ENCODE measurements at places on chromosomes 16 and 17. TPM values are rescaled to one million over a fixed set of nuclear protein-coding genes. Genes with fewer than 3 reads are reported as not detected.

The CLEC19A gene
- not detected for total RNA-seq

The SKAP1 gene
- 12.4 TPM for total RNA-seq

The PLEKHM1 gene
- 32.8 TPM for total RNA-seq

The TNFRSF13B gene
- total RNA-seq = not detected

The TBC1D3H gene
- not detected for total RNA-seq

The PARD6A gene
- 5.6 TPM for total RNA-seq

The ALDOA gene
- total RNA-seq = 2,423 TPM

The PLCD3 gene
- 197 TPM for total RNA-seq

The C1QTNF8 gene
- 0.27 TPM for total RNA-seq

The KRT39 gene
- total RNA-seq = not detected

DNA sequence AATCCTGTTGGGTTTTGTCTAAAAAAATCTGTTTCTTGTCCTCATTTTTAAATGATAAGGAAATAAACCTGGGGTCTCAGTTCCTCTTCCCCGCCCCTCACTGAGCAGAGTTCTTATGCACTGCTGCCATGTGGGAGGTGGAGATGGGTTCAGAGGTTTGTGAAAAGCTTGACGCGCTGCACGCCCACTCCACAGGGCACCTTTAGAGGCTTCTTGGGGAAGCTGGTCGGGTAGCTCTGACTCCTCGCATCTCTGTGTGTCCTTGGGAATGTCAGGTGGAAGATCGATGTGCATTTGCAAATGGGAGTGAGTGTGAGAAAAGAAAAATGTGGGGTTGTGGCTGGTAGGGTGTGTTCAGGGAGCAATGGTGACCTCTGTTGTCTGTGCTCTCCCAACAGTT is 4.7 kb upstream of the ZNHIT3 start:
- H3K36me3 ChIP-seq = no peaks in the 10 kb centered on the region
- H3K4me3 ChIP-seq = no peak overlapping the region
- DNase-seq = no peak
- H3K27me3 ChIP-seq = peaks cover 5% of the 10 kb centered on the region

DNA sequence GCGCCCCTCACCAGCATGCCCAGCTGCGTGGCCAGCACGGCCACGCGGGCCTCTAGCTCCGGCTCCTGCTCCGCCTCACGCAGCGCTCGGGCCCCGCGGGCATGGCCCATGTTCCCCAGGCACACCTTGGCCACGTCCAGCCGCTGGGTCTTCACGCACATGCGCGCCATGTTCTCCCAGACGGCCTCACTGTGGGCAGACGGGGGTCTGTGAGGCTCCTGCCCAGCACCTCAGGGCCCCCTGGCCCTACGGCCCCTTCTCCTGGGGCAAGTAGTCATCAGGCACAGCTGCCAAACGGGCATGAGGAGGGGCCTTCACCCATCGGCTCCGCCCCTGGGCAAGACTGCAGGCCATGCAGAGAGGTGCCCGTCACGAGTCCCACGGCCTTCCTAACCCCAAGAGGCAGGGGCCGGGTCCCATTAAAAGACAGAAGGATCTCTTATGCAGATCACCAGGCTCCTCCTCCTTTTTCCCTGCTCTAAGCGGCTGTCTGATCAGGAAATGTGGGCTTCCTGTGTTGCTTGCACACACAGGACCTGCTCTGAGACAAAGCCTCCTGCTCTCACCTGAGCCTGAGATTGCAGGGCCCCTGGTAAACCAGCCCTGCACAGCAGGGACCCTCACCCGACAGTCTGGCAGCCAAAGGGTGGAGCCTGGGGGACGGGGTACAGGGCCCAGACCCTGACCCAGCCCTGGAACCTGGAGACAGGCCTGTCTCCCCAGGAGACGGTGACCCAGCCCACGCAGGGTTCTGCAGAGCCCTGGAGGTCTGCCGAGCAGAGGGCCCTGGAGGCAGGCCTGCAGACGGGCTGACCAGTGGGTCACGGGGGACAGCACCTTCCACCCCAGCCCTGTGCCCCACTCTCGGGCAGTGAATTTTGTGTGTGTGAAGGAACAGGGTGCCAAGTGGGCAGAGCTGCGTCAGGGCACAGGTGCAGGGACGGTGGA is 6.6 kb upstream of the TMEM204 start:
- H3K36me3 ChIP-seq = no peaks in the 10 kb centered on the region
- H3K27me3 ChIP-seq = no peaks in the 10 kb centered on the region
- H3K4me1 ChIP-seq = no peaks in the 10 kb centered on the region
- no peak overlapping the region for H3K27ac ChIP-seq
- H3K4me3 ChIP-seq = no peak overlapping the region

DNA sequence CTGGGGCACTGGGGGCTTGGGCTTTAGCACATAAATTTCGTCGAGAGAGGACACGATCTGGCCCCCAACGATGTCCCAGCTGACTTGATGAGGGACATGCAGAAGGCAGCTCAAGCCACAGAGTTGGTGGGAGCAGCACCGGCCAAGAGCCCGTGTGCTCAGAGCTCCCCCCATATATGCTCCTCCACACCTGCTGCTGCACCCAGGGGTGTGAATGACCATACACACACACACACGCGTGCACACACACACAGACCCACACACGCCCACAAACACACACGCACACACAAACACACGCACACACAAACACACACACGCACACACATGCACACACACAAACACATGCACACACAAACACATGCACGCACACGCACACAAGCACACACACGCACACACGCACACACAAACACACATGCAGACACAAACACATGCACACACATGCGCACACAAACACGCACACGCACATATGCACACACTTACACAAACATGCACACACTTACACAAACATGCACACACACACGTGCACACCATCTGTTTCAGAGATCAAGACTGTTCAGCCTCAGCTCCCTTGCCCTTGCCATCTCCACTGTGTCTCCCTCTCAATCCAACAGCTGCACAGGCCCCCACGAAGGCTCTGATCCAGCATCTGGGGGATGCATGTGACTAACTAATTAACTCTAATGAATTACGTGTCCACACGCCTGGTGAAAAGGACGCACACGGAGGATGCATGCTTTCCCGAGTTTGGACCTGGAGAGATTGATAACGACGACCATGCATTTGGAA is 85.6 kb upstream of the TNRC6C start:
- H3K4me1 ChIP-seq = peaks cover 18% of the 10 kb centered on the region
- H3K36me3 ChIP-seq = no peaks in the 10 kb centered on the region
- no peak for DNase-seq
- H3K4me3 ChIP-seq = no peak overlapping the region

DNA sequence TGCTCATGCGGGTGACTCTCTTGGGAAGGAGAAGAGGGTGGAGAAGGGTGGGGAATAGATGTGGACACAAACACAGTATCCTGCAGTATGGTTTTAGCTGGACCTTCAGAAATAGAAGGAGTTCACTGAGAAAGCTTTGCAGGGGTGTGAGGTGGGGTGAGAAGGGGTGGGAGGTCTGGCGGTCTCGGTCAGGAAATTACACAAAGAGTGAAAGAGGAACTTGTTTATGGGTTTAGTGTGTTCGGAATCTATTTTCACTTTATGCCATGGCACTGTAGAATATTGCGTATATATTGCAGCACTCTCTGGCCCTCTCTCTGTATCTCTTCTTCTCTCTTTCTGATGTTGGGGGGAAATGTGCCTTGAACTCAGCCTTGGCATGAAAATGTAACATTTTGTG is 148.2 kb upstream of the GOT2 start:
- no peak overlapping the region for H3K4me3 ChIP-seq
- H3K27me3 ChIP-seq = no peaks in the 10 kb centered on the region
- H3K36me3 ChIP-seq = no peaks in the 10 kb centered on the region
- no peak for DNase-seq

GRCh38 chr16:84383106-84383505 is 14.8 kb downstream of the ATP2C2 start:
- no peak for DNase-seq
- H3K27ac ChIP-seq = no peak overlapping the region

DNA sequence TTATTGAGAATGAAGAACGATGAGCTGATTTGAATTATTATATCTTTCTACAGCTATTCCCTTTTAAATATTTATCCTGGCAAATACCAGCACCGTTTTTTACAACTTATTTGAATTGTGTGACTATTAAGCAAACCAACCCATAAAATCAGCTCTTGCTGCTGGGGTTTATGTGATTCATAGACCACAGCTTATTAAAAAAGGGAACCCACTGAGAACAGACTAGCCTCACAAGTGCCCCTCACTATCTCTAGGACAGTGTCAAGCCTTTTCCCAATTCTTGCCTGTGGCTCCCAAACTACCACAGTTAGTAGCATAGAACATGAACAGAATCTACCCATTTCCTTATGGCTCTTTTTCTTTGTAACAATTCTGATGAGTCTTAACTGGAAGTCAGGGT is 6.1 kb upstream of the LIG3 start:
- DNase-seq = no peak
- no peak overlapping the region for H3K4me3 ChIP-seq

DNA sequence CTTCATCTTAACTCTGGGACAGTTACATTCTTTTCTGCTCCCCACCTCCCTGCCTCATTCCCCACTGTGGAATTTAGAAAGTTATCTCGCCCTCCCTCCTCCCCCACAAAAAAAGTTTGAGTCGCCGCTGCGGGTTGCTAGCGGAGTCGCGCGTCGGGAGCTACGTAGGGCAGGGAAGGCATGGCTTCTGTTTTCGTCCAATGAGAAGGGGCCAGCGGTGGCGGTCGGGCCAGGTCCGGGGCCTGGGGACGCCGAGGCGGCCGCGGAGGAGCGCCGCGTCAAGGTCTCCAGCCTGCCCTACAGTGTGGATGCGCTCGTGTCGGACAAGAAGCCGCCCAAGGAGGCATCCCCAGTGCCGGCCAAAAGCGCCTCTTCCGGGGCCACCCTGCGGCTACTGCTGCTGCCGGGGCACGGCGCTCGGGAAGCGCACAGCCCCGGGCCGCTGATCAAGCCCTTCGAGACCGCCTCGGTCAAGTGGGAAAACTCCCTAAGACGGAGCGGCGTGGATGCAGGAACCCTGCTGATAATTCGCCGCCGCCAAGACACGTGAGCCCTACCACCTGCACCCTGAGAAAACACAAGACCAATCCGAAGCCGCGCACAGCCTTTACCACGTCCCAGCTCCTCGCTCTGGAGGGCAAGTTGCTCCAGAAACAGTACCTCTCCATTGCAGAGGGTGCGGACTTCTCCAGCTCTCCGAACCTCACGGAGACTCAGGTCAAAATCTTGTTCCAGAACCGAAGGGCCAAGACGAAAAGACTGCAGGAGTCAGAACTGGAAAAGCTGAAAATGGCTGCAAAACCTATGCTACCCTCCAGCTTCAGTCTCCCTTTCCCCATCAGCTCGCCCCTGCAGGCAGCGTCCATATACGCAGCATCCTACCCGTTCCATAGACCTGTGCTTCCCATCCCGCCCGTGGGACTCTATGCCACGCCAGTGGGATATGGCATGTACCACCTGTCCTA is 8.9 kb downstream of the OR4D1 start:
- peaks cover 58% of the 10 kb centered on the region for H3K27me3 ChIP-seq
- DNase-seq = no peak
- no peak overlapping the region for H3K27ac ChIP-seq

GRCh38 chr16:30910427-30911029 is 12.8 kb upstream of the FBXL19 start:
- H3K27me3 ChIP-seq = no peaks in the 10 kb centered on the region
- H3K4me3 ChIP-seq = no peak overlapping the region
- DNase-seq = no peak
- H3K4me1 ChIP-seq = no peaks in the 10 kb centered on the region
- H3K36me3 ChIP-seq = no peaks in the 10 kb centered on the region

GRCh38 chr17:40173091-40173777 is 4.0 kb upstream of the RAPGEFL1 start:
- no peak for DNase-seq
- H3K4me3 ChIP-seq = no peak overlapping the region
- H3K4me1 ChIP-seq = peaks cover 14% of the 10 kb centered on the region
- no peaks in the 10 kb centered on the region for H3K27me3 ChIP-seq
- no peak overlapping the region for H3K27ac ChIP-seq

DNA sequence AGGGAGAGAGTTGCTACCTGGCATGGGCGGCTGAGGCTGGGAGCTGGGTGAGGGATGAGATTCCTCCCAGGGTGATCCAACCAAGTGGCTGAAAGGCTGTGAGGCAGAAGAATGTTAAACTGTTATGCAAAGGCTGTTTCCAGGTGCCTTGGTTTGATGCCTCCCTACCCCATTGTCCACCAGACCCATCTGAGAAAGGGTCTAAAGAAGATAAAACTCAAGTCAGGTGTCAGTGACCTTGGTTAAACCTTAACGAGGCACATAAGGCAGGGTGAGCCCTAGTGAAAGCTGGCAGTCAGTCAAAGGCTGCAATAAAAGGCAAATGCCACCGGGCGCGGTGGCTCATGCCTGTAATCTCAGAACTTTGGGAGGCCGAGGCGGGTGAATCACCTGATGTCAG is 23.8 kb downstream of the LDHD start:
- H3K4me1 ChIP-seq = peaks cover 69% of the 10 kb centered on the region
- no peak for DNase-seq
- H3K36me3 ChIP-seq = 0 out of 2 replicates have a peak, but pooled peaks cover 2% of the 10 kb centered on the region

- no peak overlapping the region for H3K4me3 ChIP-seq
- no peak overlapping the region for H3K27ac ChIP-seq
- DNase-seq = no peak
- H3K4me1 ChIP-seq = no peaks in the 10 kb centered on the region
Measured at GRCh38 chr16:21194771-21195301, 16.5 kb downstream of the ZP2 start.

- no peak overlapping the region for H3K4me3 ChIP-seq
- no peaks in the 10 kb centered on the region for H3K4me1 ChIP-seq
- DNase-seq = no peak
- no peak overlapping the region for H3K27ac ChIP-seq
- peaks cover 11% of the 10 kb centered on the region for H3K27me3 ChIP-seq
- no peaks in the 10 kb centered on the region for H3K36me3 ChIP-seq
Measured at GRCh38 chr16:24174957-24175356, 81.2 kb upstream of the CACNG3 start.

DNA sequence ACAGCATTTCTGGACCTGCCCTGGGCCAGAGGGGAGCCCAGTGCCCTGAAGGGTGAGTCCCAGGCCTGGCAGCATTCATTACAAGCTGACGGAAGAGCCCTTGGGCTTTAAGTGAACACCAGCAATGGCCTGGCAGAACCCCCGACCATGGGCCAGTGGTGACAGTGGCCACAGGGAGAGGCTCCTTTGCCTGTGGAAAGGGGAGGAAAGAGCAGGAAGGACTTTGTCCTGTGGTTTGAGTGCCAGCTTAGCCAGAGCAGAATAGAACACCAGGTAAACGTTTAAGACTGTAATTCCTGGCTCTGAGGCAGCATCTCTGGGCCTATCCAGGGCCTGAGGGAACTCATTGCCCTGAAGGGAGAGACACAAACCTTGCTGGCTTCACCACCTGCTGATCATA is 34.3 kb upstream of the ATP2C2 start:
- H3K27me3 ChIP-seq = no peaks in the 10 kb centered on the region
- DNase-seq = no peak
- peaks cover 8% of the 10 kb centered on the region for H3K4me1 ChIP-seq
- H3K27ac ChIP-seq = no peak overlapping the region
- H3K36me3 ChIP-seq = no peaks in the 10 kb centered on the region
- no peak overlapping the region for H3K4me3 ChIP-seq

- H3K27me3 ChIP-seq = no peaks in the 10 kb centered on the region
- H3K27ac ChIP-seq = peak overlapping the region; percentile 94
- no peak for DNase-seq
- peak overlapping the region; percentile 95 for H3K4me3 ChIP-seq
- peaks cover 33% of the 10 kb centered on the region for H3K36me3 ChIP-seq
- H3K4me1 ChIP-seq = peaks cover 27% of the 10 kb centered on the region
Measured at GRCh38 chr17:32350666-32351418, 885 bp downstream of the ZNF207 start.
